ENCODE measurements at places on chromosomes 13 and 19. TPM values are rescaled to one million over a fixed set of nuclear protein-coding genes. Genes with fewer than 3 reads are reported as not detected.

DNA sequence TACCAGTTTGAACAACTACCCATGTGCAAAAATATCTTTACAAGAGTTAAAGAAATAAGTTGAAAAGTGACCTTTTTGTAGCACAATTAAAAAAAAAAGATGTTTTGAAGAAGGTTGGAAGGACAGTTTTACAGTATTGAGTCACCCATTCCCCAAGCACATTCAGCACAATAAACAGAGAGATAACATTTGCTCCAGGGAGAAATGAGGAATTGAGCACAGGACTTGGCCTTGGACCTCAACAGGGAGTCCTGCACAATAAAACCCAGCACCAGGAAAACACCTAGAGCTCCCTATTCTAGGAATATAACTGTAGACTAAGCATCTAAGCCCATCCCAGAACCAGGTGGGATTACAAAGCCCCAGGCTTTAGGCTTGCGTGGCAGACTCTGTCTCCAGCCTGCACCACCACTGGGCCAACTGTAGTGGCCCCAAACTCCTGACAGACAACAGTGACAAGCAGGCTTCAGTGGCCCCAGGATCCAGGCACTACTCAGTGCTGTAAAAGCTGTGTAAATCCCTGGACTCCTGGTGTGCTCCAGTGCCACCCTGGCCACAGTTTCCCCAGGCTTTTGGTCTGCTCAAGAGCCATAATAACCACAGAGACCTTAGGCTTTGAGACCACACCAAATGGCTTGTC is 857.2 kb downstream of the SLITRK1 start:
- no peaks in the 10 kb centered on the region for H3K4me1 ChIP-seq
- no peak overlapping the region for H3K27ac ChIP-seq
- no peaks in the 10 kb centered on the region for H3K27me3 ChIP-seq
- no peaks in the 10 kb centered on the region for H3K36me3 ChIP-seq
- DNase-seq, result no peak

DNA sequence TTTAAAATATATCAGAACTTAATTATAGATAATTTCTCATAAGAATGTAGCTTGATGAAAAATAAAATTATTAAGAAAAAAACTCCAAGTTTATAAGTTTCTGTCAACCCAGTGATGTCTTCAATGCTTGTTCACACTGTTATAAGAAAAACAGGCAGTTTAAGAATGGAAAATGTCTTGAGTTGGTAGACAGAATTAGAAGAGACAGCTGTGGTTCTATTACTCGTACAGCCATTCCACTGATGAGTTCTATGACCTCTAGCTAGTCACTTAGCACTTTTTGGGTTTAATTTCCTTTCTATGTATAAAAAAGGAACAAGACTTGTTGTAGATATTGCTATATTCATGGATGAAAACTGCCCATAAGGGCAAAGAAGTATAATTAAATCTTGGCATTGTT is 1013.1 kb upstream of the ATXN8OS start:
- H3K27ac ChIP-seq, result no peak overlapping the region
- H3K27me3 ChIP-seq, result no peaks in the 10 kb centered on the region
- H3K36me3 ChIP-seq, result no peaks in the 10 kb centered on the region
- H3K4me3 ChIP-seq, result no peak overlapping the region

DNA sequence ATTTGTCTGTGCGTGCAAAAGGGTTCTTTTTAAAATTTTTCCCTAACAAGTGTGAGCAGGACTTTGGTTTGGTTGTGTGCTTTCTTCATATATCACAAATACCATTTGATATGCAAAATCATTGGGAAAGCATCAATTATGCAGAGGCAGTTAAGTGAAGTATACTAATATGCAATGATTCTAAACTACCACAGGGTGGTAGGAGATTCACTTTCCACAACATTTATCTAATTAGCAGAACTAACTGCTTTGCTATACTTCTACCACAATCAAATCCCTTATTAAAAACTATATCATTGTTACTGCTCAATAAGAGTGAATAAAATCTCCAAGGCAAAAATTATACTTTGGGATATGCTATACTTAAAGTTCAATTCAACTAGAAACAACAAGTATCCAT is 2738.9 kb upstream of the PCDH20 start:
- no peak overlapping the region for H3K27ac ChIP-seq
- H3K36me3 ChIP-seq, result no peaks in the 10 kb centered on the region
- H3K4me3 ChIP-seq, result no peak overlapping the region
- H3K27me3 ChIP-seq, result no peaks in the 10 kb centered on the region
- H3K4me1 ChIP-seq, result no peaks in the 10 kb centered on the region

The SLAIN1 gene
- 27.7 TPM for total RNA-seq

The RXFP2 gene
- not detected for total RNA-seq

The ZNF563 gene
- 1.2 TPM for total RNA-seq

The TMEM272 gene
- 3.3 TPM for total RNA-seq

The ADPRHL1 gene
- total RNA-seq, result 0.57 TPM

Measured in CD4-positive, CD25-positive, alpha-beta regulatory T cell (primary cell).